HCEC 1CT (cell line): ENCODE measurements at places on chromosomes 4 and X.

- no peak for DNase-seq
Measured at GRCh38 chrX:153569475-153569874, 29.5 kb downstream of the CCNQ start.

- DNase-seq = no peak
Measured at GRCh38 chr4:137082061-137082460, 450.2 kb downstream of the PCDH18 start.

- DNase-seq = no peak
Measured at GRCh38 chr4:20625426-20625825, 74.8 kb upstream of the PACRGL start.

DNA sequence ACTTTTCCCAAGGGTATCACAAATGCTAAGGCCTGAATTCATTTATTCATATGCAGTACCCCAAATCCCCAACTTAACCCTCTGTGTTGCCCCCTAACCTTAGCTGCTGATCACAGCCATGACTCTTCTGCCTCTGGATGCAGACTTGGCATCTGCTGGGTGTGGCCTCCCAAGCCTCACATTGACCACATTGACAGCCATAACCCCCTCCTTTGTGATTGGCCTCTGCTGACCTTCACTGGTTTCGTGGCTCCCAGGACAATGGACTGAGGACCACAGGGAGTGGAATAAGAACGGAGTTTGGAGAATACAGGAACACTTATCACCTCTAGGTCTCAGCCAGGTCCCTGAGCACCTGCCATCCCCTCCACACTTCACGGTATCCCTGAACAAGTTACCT, 123.6 kb upstream of the CPEB2 start:
- DNase-seq = no peak

DNA sequence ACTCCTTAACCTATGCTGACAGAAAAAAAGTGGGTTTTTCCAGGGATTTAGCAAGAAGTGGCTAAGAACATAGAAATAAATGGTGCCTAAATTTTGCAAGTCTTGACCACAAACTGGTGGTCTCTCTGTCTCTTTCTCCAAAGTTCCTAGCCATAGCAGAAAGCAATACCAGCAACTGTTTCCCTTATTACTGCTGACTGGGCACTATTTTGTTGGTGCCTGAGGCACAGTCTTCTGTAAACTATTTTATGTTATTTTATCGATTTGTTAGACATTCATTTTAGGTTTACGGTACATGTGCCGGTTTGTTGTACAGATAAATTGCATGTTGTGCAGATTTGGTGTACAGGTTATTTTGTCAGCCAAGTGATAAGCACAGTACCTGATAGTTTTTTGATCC, 234.6 kb upstream of the TECRL start:
- no peak for DNase-seq

- DNase-seq = peak; percentile 46
Measured at GRCh38 chr4:71231129-71232055, 107.4 kb upstream of the SLC4A4 start.

DNA sequence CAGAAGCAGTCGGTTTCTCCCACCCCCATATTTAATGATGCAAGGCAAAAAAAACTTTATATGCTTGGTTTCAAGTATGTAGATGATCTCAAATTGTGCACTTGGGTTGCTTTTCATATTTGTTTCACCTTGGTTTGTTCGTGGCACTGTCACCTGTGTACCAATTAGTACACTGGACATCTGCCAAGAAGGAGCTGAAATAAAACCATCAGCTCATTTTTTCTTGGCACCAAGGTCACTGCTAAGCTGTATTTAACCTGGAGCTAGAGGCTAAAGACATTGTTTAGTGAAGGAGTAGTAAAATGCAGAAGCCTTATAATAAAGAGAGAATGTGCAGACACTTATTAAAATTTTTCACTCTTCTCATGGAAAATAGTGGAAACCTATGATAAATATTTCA, 430.8 kb downstream of the ARHGAP24 start:
- DNase-seq = no peak

- peak; percentile 19 for DNase-seq
Measured at GRCh38 chr4:119525771-119526712, 102.6 kb downstream of the PDE5A start.

GRCh38 chr4:40829586-40829985, 79.8 kb downstream of the NSUN7 start:
- no peak for DNase-seq

- no peak for DNase-seq
Measured at GRCh38 chrX:129945131-129945530, 37.3 kb upstream of the BCORL1 start.
